AML-193 (cell line): ENCODE measurements at places on chromosomes 12 and 14.

- peak; percentile 49 for DNase-seq
These were observed 4.6 kb downstream of the ZNF384 start for GRCh38 chr12:6684609-6685008.

GRCh38 chr14:104341532-104342434, 203.4 kb downstream of the KIF26A start:
- no peak for DNase-seq

- no peak for DNase-seq
These were observed 5.2 kb downstream of the CALM1 start for GRCh38 chr14:90402016-90402415.

GRCh38 chr14:99534863-99535262, 53.7 kb downstream of the CCNK start:
- DNase-seq: no peak

DNA sequence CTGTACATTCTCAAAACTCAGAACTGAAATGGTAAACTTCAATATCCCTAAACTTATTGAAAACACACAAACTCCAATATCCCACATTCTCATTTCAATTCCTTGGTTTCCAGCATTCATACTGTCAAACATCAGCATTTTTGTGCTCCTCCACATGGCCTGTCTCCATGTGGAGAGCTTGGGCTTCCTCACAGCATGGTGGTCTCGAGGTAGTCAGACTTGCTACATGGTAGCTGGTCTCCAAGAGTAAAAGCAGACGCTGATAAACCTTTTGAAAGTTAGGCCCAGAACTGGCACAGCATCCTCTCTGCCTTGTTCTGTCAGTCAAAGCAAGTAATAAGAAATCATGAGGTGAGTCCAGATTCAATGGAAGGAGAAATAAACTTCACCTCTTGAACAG, 70.5 kb downstream of the VCPKMT start:
- DNase-seq: no peak

- no peak for DNase-seq
These were observed 117.8 kb downstream of the PHLDA1 start for GRCh38 chr12:75913502-75914351.

DNA sequence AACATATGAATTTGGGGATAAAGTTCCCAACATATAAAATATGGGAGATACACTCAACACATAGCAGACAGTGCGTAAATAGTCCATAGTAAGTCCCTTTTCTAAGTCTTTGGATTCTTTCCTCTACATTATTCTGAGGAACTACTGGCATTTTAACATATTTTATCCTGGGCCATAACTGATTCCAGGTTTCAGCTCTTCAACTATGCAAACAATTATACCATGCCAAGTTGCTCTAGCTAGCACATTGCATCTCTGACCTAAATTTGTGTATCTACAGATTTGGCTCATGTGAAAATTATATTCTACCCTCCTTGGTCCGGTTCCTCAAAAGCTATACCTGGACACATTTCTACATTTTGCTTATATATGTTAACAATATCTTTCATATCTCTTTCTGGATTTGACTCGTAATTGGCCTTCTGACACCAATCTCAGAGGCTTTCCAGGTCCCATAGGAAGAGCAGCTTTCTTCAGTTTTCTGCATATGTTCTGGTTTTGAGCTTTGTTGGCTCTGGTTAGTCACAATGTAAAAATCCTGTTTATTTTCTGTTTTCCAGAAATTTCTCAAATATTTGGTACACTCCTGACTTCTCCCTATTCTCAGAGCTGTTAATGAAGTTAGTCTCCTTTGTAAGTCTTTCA, 305.4 kb downstream of the BMP4 start:
- DNase-seq: no peak

- no peak for DNase-seq
These were observed 34.8 kb upstream of the APPL2 start for GRCh38 chr12:105270671-105271255.

DNA sequence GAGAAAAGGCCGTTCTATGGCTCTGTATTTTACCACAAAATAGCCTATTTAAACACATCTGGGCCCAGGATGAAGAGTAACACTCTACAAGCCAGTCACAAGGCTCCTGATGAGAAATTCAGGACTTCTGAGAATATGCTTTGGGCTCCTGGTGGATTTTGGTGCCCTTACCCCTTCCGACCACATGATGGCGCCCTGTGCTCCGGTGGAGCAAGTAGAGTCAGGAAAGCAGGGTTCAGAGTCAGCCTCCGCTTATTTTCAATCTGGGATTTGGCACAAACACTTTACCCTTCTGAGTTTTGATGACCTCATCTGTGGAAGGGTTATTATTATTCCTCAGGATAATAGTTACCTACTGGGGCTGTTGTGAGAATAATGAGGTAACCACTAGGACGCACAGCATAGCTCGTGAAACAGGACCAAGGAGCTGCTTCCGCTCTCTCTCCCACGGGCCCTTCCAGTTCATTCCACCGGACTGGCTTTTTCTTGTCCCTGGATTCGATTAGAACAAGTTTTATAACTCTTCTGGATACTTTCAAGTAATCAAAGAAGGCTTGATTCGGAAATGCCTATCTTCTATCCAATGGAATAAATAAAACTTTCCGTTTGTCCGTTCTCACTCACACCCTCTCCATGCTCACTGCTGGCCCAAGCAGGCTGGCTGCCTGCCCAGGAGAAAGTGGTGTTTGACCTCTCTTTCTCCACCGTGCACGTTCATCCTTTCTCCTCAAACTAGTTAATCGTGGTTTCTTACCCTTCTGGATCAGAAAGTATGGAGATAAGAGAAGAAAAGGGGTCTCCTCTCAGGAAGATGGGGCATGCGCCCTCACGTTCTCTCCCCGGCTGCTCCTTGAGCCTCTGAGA, 104.6 kb downstream of the GALC start:
- DNase-seq: peak; percentile 33

- peak; percentile 21 for DNase-seq
These were observed 334.8 kb upstream of the RGS6 start for GRCh38 chr14:71597287-71597920.

DNA sequence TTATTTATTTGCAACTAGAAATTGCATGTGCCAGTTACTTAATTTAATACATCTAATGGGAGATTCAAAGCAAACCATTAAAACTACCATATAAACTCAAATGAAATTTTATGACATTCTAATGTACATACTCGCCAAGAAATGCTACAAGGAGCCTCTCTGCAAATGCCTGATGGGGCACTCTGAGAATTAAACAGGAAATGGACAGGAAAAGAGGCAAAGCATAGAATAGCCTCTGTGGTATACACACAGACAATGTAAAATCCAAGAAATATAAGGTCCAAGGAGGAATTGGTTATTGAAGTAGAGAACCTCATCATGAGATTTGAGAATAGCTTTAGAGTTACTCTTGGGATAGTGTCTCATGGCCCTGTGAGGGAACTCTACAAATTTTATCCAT, 41.2 kb downstream of the RAB21 start:
- DNase-seq: no peak

- DNase-seq: no peak
These were observed 37.3 kb upstream of the EML1 start for GRCh38 chr14:99755629-99756603.

DNA sequence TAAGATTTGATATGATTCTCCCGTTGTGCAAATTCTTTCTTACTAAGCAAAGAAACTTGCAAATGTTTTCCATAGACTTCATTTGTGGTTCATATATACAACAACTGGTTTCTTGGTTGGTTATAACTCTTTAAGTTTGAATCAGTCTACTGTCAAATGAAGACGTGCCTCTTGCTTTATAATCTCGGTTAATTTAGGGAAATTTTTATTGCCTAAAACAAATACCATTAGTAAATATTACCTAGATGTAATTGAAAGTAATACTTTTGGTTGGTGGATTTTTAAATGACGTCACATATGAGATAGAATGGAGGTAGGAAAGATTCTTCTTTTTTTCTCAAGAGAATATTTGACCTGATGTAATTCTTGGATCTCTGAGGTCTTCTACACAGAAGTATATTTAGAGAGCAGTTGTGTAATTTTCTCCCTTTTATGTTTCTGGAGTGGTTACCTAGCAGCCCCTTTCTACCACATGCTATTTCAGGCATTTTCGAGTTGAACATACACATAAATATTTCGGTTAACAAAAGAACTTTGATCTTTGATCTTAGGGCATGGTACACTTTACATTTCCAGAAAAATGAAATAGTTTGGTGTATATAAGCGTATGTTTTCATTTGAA, 1.7 kb downstream of the ATF7IP start:
- peak; percentile 61 for DNase-seq

DNA sequence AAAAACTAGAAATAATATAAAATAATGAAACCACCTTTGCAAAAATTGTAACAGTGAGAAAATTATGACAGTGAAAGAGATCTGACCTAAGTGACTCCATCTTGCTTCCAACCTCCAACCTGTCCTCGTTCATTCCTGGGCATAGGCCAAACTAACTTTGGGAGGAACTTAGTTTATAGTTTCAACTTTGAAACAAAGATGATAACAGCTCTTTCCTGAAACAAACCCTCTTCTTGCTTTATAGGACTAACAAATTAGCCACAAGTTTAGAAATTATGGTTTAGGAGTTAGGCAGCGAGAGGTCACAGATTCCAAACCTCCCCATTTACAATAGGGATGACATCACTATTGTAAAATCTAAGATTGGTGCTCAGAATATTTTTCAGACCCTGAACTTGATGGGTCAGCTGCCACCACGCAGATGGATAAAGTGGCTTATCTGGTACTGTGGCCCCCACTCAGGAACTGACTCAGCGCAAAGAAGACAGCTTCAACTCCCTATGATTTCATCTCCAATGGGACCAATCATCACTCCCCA, 32.8 kb upstream of the OR10AD1 start:
- no peak for DNase-seq

DNA sequence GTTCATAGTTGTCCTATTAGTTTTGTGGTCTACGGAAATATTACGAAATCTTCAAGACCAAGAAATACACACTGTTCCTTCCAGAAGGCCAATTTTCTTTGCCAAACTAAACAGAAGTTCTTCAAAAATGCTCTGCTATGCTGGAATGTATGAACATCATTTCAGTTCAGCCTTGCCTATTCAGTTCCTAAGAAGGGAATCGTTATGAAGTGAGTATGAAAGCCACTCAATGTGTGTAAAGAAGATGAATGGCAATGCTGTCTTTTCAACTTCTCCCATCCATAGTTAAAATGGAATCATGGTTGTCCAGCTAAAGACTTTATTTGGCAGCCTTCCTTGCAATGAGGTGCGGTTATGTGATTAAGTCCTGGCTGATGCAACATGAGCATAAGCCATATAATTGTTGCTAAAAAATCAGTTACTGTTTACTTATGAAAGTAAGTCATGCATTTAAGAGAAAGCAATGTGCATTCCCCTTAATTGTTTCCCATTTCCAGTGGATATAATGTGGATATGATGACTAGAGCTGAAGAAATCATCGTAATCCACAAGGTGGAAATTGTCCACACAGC, 73.8 kb upstream of the PTPRR start:
- no peak for DNase-seq

DNA sequence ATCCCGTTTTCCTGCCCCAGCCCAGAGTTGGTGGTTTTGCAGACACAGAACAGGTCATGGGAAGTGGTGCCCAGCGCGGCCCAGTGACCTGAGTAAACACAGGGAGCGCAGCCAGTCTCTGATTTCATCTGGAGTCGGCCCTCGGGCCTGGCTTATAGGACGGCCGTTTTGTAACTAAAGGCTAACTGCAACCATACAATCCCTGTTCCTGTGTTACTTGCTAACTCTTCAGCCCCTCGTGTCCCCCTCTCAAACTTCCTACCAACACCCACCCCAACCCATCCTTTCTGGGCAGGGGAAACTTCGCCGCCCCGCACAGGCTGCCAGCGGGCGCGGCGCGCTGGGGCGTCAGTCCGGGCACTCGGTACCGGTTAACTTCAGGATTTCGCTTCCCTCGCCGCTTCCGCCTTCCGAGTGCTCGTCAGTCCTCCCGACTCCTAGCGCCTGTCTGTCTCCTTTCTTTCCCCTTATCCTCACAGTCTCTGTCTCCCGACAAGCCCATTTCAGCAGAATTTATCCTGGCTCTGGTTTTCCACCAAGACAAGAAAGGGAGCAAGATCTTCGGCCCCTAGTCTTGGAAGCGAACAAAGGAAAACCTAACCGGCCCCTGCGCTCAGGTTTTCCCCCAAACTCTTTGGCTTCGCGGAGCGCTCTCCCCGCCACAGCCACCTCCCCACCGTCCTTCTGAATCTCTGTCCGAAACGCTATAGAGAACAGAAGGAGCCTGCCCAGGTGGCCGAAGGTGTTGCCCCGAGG, 2.0 kb downstream of the SIX1 start:
- DNase-seq: no peak

GRCh38 chr12:92571844-92572543, 130.8 kb upstream of the PLEKHG7 start:
- DNase-seq: no peak

DNA sequence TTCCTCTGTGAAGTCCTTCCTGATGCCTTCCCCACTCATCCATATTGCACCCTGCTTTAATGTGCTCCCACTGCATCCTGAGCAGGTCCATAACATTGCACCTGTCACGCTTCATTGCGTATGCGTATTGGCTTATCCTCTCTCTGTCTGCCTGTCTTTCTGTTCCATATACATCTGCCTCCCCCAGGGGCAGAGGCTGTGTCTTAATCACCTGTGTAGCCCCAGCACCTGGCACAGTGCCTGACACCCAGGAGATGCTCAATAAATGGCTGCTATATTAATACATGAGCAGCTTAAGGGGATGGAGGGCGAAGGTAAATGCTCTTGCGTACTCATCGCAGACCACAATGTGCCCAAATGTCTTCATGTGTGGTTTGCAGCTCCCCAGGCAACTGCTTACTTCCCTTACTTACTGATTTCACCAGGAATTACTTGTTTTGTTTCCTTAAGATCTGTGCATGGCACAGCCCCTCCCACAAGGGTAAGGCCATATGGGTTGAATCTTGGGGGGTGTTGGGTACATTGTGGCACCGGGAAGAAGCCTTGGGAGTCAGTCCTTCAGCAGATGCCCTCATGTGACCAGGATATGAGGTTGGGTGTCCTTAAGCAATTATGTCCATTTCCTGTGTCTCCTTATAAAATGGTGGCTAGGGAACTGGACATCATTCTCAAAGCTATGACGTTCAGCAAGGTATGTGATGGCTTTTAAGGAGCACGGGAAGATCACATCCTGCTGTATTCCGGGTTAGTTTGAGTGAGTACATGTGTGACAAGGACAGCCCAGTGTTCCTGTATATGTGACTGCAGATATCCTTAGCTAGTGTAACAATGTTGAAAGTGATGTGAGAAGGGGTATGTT, 848 bp upstream of the CPNE6 start:
- DNase-seq: no peak

DNA sequence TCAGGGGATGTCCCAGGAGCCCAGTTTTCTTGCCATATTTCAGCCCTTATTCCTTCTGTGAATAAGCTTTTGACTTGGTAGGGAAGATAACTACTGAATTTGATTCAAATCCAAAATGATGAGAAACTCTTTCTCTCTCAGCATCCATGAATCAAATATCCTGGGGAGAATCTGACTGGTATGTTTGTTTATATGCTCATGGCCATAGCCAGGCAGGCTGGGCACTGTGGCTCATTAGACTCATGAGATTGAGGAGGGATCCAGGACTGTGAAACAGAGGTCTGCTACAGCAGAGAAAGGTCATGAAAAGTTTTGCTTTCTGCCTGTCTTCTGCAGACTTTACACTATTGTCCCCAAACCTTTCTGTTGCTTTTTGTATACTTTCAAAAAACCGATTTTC, 346.4 kb upstream of the ATP2B1 start:
- no peak for DNase-seq

GRCh38 chr14:103694572-103695026, 20.7 kb downstream of the XRCC3 start:
- no peak for DNase-seq
